PC-3 (cell line): ENCODE measurements at places on chromosomes 13 and 19. TPM values are rescaled to one million over a fixed set of nuclear protein-coding genes. Genes with fewer than 3 reads are reported as not detected.

The PRR12 gene
- total RNA-seq, result 14.6 and 25.7 TPM in 2 replicates

The DKKL1 gene
- total RNA-seq, result 2.4 and 4.2 TPM in 2 replicates

The TEX26 gene
- total RNA-seq, result not detected in 2 replicates

The ADGRE1 gene
- total RNA-seq, result not detected in 2 replicates

The CHAF1A gene
- total RNA-seq, result 48.9 and 59.8 TPM in 2 replicates

GRCh38 chr19:3034656-3035541 is 5.8 kb upstream of the TLE2 start:
- no peak for DNase-seq

DNA sequence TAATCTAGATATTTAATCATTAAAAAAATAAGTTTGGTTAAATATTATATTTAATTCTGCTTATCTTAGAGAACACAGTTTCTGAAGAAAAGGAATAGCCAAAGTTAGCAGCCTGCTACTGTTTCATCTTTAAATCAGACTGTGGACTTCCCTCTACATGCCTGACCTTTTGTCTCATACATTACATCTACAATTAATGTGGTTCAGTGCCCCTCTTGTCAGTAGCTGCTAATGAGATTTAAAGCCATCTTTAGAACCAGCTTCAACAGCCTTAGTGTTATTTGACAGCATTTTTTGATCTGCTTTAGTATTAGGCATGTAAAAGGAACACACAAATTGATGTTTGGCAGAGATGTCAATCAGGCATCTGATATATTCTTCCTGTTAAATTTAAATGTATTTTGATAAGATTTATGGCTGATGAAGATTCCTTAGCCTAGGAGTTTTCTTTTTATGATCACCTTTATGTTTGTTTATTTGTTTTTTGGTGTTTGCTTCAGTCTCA is 1925.8 kb upstream of the PRR20A start:
- no peak for DNase-seq

- no peak for DNase-seq
Observed at GRCh38 chr13:102462570-102462969, 60.7 kb upstream of the FGF14 start.

DNA sequence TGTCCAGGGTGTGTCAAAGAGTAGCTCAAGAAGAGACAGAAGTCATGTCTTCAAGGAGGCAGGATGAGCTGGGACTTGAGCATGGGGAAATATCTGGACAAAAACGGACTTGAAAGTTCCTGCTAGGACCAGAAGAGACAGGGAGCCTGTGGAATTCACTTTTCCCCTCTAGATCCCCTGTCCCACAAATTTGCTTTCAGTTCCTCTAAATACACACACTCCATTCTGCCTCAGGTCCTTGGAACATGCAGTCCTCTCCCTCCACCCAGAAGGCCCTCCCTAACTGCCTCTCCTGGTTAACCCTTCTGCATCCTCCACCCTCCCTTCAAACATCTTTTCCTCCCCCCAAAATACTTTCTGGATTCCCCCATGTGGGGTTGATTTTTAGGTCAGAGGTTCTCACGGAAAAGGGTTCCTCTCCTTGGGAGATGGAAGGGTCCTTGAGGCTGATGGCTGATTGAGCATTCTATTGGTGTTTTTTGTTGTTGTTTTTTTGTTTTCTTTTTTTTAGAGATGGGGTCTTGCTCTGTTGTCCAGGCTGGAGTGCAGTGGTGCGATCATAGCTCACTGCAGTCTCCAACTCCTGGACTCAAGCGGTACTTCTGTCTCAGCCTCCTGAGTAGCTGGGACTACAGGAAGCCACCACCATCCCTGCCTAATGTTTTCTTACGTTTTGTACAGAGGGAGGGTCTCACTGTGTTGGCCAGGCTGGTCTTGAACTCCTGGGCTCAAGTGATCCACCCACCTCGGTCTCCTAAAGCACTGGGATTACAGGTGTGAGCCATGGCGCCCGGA is 6.9 kb upstream of the RETN start:
- DNase-seq, result no peak

DNA sequence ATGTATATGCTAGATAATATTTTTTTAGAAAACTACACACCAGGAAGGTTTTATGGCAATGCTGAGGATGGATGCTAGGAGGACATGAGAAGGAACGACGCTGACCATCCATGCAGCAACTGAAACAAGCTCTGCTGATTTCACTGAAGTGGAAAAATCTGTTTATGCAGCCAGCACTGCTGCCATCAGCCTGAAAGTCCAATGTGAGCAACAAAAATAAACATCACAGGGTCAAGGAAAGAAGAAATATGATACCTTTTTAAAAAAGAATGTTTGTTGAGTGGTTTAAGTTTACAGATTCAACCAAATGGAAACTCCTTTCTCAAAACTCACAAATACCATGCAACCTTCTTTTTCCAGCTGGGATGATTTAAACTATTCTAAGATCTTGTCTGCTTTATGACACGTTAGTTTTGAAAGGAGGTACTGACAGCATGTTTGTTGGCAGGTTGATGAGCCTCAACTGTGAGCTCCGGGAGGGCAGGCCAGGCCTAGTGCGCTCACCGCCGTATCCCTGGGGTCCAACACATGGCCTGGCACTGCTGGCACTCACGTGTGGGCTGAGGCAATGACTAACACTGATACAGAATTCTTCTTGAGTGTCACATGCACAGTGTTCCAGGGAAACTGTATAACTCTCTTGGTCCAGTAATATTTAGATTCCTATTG is 46.8 kb downstream of the LATS2 start:
- peak; percentile 74 for DNase-seq

GRCh38 chr13:62093984-62094780 is 678.5 kb upstream of the PCDH20 start:
- DNase-seq, result no peak

- DNase-seq, result no peak
Observed at GRCh38 chr13:113413898-113414282, 39.4 kb downstream of the ADPRHL1 start.

GRCh38 chr19:33227242-33227650 is 1.6 kb upstream of the SLC7A10 start:
- DNase-seq, result no peak

GRCh38 chr13:45541806-45542205 is 73.7 kb downstream of the ERICH6B start:
- DNase-seq, result no peak

GRCh38 chr19:57016076-57016475 is 103.7 kb upstream of the USP29 start:
- DNase-seq, result no peak

DNA sequence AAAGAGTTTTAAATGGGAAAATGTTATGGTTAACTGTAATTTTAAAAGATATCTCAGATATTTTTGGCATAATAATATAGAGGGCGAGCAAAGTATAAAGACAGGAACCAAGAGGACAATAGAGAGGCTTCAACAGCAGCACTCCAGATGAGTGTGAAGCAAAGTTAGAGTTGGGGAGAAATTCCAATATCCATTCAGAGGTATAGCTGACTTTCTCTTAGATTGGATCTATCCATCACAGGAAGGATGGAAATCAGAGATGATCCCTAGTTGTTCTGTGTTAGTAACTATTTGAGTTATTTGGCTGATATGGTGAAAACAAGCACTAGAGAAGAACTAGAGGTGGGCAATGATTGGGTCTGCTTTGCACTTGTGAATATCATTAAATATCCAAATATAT is 786.0 kb upstream of the KLHL1 start:
- no peak for DNase-seq

GRCh38 chr13:28611654-28612131 is 47.2 kb upstream of the POMP start:
- no peak for DNase-seq

- no peak for DNase-seq
Observed at GRCh38 chr13:21051675-21052074, 9.7 kb downstream of the LATS2 start.

GRCh38 chr13:109819874-109820273 is 33.5 kb upstream of the IRS2 start:
- DNase-seq, result no peak

DNA sequence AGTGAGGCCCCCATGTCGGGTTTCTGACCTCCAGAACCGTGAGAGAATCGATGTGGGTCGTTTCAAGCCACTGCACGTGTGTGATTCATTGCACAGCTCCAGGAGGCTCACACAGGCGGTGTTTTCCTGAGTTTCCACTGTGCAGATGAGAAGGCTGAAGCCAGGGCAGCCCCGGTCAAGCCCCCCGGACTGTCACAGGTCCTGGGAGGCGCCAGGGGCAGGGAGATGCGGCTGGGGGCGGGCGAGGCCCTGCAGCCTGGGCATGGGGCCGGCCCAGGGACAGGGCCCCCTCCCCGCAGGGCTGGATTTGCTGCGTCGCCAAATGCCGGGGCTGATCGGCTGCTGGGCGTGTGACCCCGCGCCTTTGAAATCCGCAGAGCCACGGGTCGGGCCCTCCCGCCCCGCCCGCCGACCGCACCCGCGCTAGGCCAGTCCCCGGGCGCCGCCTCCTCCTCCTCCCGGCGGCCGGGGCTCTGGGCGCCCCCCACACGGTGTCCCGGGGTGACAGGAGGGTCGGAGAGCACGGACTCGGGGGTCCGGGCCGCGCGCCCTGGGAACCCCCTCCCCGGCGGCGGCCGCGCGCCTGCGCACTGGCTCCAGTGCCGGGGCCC is 9.9 kb upstream of the MKNK2 start:
- DNase-seq, result no peak

DNA sequence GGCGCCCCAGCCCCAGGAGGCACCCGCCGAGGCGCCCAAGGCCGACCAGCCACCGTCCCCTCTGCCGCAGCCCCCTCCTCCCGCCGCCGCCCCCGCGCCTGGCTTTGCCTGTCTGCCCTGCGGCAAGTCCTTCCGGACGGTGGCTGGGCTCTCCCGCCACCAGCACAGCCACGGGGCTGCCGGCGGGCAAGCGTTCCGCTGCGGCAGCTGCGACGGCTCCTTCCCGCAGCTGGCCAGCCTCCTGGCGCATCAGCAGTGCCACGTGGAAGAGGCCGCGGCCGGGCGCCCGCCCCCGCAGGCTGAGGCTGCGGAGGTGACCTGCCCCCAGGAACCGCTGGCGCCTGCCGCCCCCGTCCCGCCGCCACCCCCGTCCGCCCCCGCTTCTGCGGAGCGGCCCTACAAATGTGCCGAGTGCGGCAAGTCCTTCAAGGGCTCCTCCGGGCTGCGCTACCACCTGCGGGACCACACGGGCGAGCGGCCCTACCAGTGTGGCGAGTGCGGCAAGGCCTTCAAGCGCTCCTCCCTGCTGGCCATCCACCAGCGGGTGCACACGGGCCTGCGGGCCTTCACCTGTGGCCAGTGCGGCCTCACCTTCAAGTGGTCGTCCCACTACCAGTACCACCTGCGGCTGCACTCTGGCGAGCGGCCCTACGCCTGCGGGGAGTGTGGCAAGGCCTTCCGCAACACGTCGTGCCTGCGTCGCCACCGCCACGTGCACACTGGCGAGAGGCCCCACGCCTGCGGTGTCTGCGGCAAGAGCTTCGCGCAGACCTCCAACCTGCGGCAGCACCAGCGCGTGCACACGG is 2.6 kb upstream of the NAT14 start:
- DNase-seq, result no peak

GRCh38 chr19:41928221-41928683 is at the start of gene ERFL:
ERFL (minus strand) TSS chr19:41928449; CDS start chr19:41912919, 15,530 bp downstream.
- DNase-seq, result no peak

DNA sequence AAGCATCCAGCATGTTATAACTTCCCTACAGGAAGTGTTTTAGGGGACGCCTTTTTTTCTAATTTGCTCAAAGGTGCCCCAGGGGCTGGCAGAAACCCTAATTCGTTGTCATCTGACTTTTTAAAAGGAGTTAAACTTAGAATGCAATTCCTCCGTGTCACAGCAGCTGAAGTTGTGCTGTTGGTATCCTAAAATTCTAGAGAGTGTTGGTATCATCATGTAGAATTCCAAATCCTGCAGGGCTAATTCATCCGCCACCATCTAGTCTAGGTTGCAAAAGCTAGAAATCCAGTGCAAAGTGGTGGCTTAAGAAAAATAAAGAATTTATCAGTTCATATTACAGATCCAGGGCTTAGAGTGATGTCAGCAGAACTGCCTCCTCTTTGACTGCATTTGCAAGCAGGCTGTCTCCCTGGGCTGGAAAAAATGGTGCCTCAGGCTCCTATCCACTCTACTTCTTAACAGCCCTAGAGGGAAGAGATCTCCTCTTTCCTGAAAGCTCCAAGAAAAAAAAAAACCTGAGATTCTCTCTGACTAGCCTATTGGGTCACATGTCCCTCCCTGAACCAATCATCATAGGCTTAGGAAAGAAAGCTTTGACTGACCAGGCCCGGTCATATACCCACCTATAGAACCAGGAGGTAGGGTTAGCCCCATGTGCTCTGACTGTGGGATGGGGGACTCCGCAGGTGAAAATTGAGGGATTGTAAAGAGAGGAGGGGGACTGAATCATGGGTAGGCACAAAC is 73.0 kb downstream of the MAP4K1 start:
- no peak for DNase-seq

- DNase-seq, result peak; percentile 87
Observed at GRCh38 chr13:21297914-21298831, 121.7 kb downstream of the MRPL57 start.
